ENCODE measurements at places on chromosomes 4 and X.

GRCh38 chr4:6724421-6725111, 8.6 kb downstream of the BLOC1S4 start:
- no peak for DNase-seq

DNA sequence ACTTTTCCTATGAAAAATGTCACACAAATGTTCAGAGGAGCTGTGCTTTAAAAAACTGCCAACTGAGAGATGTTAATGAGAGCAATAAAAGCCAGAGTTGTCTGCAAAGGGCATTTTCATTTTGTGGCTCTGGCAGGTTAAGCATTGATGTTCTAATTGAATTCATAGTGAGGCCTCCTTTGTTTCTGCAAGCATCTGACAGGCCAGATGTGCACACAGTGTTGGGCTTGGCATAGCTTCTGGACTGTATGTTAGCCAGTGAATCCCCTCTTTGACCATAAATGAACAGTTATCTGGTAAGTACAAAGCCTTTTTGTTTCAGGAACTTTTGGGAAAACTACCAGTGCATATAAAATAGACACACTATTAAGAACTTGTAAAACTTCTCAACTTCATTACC, 81.9 kb downstream of the JADE3 start:
- DNase-seq = no peak

- no peak for DNase-seq
Measured at GRCh38 chrX:40310016-40310415, 212.3 kb upstream of the BCOR start.

- DNase-seq = no peak
Measured at GRCh38 chr4:92497141-92497540, 193.4 kb downstream of the GRID2 start.

DNA sequence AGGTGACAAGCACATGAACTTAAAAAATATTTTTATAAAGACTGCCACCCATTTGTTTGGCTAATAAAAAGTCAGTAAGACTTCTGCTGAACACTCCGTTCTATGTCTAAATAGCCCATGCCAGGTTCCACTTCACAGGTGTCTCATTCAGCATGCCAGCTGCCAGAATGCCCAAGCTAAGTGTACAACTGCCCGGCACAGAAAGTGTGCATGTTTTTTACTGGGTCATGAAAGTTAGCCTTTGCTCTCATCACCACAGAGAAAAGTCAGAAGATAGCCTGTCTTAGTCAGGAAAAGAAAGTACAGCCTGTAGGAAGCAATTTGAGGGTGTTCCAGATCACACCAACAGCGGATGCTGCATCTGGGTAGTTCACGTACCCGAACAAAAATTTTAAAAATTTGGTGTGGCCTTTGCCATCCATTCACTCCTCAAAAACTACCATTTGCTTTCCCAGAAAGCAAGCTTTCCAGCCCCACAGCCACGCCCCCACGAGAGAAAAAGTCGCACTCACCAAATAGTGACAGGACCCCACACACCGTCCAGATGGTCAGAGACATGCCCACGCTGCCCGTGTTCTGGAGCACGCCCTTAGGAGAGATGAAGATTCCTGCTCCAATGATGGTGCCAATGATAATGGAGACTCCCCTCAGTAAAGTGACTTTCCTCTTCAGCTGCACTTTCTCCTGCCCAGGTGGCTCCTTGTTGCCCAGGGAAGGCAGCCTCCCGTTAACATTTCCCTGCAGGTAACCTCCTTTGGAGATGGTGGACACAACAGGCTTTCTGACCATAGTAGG, 671 bp downstream of the SLC7A11 start:
- DNase-seq = peak; percentile 15

DNA sequence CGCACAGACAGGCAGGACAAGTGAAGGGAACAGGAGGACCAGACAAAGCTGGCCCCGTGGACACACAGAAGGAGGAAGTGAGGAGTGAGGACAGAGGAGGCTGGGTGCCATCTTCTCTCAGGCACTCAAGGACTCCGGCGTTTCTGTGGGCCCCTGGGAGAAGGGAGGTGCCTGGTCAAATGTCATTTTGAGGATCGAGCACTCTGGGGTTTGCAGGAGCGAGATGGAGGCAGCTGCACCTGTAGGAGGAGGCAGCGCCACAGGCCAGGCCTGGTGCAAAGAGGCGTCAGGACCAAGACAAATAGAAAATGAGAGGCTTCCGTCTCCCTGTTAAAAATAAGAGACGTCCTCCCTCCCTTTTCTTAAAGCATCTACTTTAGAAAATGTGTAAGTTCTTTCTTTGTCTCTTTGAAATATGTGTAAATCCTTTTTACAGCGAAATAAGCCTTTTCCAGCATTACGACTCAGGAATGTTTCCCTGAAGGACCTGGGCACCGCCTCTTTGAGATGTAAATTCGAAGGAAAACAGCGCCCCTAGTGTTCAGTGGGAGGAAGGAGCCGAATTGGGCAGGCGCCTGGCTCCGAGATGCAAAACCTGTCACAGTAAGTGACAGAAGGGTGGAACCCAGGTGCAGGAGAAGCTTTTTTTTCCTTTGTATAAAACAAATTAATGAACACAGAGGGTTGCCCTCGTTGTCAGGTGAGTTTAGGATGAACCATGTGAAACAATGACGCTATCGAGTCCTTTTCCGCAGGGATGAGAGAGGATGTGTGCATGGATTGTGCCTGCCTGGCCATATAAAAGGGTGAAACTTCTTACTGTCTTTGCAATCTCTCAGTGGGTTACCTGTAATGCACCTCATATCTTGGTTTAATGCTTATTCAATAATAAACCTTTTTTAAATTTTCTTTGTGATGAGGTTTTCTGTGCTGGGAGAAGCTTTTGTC, 1.4 kb upstream of the C4orf50 start:
- peak; percentile 2 for DNase-seq

DNA sequence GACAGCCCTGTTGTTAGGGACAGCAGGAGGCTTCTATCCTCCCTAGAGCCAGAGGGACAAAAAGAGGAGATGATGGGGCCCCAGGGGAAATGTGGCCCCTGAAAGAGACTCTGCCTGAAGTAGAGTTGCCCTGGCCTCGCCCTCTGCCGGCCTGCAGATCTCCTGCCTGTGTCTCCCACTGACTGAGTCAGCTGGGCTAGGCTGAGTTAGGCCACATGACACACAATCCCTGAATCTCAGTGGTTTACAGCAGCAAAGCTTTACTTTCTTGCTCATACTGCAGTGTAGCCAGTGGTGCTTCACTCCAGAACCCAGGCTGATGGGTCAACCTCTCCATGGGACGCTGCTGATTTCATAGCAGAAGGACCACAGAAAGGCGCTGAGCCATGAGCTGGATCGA, 23.5 kb downstream of the DRD5 start:
- peak; percentile 36 for DNase-seq

GRCh38 chr4:41081847-41082246, 132.5 kb downstream of the APBB2 start:
- DNase-seq = no peak

GRCh38 chr4:4574052-4574451, 32.2 kb upstream of the STX18 start:
- no peak for DNase-seq

DNA sequence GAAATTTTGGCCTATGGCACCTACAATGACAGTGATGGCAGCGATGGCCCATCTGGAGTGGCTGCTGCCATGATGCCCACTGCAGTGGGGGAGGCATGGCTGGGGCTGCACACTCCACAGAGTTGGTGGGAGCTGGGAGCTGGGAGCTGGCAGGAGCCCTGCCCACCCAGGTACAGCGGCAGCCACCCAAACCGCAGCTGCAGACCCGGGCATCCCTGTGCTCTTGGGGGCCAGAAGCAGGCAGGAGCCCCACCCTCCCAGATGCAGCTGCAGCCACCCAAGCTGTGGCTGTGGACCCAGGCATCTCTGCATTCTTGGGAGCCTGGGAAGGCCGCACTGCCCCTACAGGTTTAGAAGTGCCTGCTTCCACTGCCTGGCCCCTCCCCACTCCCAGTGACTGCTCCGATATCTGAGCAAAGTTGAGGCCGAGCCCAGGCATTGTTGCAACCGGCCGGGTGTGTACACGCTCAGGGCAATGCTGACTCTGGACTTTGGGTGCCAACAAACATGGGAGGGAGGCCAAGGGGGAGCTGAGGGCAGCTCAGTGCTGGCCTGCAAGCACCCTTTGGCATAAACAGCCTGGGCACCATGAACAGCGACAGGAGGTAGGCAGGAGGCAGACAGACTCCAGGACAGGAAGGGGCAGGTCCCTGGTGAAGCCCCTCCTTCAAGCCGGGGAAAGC, 82.8 kb downstream of the PPP4R3C start:
- no peak for DNase-seq

DNA sequence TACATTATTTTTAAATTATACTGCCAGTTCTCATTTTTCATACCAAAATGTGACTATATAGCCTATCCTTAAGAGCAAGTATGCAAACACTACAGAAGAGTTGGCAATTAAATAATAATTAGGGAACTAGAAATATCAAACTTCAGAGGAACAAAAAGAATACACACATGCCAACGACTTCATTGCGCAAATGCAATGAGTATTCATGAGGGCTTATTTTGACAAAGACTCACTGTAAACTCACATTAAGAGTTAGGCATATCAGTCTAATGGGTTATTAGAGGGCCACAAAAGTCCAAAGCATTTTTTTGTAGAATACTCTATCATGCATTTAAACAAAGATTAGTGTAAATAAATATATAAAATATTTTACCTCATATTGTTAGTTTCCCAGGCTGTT, 31.6 kb downstream of the SLC10A7 start:
- DNase-seq = no peak

DNA sequence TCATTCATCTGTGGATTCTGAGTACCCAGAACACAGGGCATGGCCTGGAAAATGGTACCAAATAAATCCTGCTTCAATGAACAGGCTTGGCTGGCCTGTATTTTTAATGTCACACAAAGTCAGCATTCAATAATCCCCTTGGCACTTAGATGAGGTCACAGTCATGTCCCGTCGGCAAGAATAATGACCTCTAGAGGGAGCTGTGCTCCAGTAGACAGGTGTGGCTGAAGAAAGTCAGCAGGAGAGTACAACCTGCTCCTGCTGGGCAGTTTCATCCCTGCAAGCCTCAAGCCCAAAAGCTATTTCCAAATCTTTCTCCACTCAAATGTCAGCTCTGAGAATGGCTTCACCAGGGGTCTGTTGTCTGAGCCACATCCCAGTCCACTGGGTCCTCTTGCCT, 404.0 kb upstream of the F9 start:
- peak; percentile 63 for DNase-seq

DNA sequence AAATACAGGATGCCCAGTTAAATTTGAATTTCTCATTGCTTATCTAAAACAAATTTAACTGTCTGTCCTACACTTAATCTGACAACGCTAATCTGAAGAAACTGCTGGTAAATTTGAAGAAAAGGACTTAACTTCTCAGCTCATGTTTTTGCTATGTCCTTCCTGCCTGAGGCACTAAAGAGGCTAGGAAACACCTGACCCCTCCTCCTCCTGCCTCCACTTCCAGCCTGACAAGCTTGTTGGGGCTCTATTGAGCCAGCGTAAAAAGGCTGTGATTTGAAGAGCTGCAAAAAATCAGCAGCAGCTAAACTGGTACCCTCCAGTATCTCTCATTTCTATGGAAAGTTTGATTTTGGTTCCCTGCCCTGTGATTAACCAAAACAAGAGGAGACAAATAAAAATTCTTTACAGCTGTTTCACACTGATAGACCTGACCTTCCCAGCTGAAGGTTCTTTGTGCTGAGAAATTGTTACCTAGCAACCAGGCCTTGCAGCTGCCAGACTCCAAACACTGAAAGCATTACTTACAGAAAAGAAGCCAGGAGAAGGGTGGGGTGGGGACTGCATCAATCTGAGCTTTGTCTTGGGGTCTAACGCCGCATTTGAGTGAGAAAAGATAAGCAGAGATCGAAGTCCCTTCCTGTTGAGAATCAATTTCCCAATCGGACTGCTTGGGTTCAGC, 35.0 kb downstream of the DCX start:
- DNase-seq = no peak

GRCh38 chr4:10732914-10733415, 48.4 kb upstream of the CLNK start:
- DNase-seq = no peak

DNA sequence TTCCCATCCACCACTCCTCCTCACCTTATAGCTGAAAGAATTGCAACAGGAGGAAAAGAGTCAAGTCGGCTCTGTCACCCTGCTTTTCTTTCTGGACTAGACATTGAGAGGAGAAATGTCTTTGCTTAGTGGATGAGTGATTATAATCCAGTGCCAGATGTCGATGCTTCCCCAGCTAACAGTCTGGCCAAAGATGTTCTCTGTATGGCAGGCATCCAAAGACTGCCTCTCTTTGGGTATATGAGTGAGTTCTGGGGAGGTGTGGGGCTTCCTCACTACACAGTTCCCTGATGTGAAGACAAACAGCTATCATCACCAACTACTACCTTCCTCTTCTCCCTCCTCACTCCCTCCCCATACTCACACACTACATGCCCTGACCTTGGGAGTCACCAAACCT, 90.9 kb downstream of the COMMD8 start:
- no peak for DNase-seq

GRCh38 chr4:3226467-3226866, 22.5 kb upstream of the MSANTD1 start:
- DNase-seq = no peak

DNA sequence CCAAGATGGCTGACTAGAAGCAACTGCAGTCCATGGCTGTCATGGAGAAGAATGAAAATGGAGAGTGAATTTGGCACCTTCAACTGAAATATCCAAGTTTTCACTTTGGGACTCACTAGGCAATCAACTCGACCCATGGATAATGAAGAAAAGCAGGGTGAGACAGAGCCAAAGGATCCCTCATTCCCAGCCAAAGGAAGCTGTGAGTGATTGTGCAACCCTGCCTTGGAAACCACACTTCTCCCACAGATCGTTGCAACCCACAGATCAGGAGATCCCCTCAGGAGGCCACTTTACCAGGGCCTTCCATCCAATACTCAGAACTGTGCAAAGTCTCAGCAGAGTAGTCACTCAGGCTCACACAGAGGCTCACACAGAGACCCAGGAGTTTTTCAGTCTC, 4.5 kb downstream of the CFAP299 start:
- no peak for DNase-seq

DNA sequence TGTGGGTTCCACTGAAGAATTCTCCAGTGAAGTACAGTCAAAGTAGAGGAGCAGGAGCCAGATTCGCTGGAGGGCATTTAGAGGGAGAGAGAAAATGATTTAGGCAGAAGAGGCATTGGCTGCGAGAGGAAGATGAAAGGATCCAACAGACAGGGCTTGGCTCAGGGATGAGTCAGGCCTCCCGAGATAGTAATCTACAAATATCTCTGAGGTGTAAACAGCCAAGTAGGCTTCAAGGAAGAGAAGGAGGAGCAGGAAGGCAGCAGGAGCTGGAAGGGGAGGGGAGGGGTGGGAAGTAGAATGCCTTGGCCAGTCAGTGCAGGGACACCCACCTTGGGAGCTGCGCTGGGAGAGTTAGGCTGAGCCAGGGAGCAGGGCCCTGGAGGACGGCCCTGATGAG, 55.5 kb downstream of the PJA1 start:
- DNase-seq = peak; percentile 90

- DNase-seq = no peak
Measured at GRCh38 chr4:160009656-160010493, 907.0 kb downstream of the RAPGEF2 start.

- DNase-seq = peak; percentile 39
Measured at GRCh38 chr4:145278341-145279121, 98.1 kb upstream of the OTUD4 start.

Measured in epithelial cell of esophagus (primary cell).